Activated CD4-positive, alpha-beta T cell treated with anti-CD3 and anti-CD28 coated beads, Interleukin-2, Interleukin-6, amounts not matched to agents 100 ng/mL and 50 ng/mL, durations not matched to agents 16 hours and 8 hours (primary cell): ENCODE measurements at places on chromosomes 4 and X.

DNA sequence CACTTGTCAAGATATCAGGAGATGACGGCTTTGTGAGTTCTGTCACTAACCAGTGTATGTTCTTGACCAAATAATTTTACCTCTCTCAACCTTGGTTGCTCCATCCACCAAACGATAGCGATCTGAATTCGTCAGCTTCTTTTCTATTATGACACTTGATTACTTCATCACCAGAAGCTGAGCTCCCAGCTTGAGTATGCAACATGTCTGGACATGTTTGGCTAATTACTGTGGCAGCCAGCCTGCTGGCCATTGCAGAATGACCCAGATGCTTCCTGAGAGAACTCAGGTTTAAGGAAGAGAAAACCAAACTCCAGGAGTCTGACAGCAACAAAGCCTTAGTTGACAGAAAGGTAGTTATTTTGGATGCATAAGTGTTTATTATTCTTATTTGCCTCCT lies 46.4 kb upstream of the PARM1 start:
- DNase-seq: no peak

- no peak for DNase-seq
These were observed 136.1 kb downstream of the MID1IP1 start for GRCh38 chrX:38937400-38937799.

DNA sequence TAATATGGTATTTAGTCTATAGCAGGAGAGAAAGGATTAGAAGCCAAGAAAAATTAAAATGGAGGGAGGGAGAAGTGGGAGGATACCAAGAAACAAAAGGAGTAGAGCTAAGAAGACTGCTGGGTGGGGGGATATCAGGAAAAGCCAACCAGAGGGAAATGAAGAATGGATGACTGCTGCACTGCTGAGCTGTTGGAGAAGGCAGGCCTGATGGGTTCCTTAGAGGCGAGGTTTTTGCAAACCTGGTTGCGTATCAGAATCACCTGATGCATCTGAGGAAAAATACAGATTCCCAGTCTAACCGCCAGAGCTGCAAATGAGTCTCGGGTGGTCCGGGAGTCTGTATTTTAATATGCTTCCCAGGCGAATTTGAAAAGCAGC lies 1.5 kb downstream of the PGRMC1 start:
- DNase-seq: no peak

DNA sequence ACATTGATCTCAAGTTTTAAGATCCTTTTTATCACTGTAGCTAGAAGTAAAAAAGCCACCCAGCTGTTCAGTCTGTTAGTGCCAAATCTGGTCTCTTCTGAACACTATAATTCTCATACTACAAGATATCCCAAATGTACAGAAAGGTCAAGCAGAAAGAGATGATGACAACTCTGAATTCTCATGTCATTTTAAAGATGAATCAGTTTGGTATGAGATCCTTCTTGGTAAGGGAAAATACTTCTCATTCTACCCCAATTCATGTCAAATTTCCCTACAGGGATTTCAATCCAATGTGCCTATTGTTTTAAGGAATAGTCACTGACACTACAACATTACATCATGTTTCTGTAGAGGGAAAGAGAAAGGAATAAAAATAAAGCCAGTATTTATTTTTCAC lies 184.5 kb downstream of the CPEB2 start:
- no peak for DNase-seq

DNA sequence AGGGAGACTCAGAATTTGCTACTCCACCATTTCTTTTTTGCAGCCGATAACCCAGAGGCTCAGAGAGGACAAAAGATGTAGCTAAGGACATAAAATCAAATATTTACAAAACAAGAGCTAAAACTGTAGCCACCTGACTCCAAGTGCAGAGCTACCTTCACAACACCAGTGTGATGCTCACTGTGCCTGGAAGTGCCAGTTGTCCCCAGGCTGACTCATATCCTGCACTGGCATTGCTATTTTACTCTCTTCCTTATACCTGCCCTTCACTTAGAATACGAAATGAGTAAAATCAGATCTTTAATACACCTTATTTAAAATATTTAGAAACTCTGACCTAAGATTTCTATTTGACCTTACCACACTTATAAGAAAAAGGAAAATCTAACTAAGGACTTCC lies 39.5 kb downstream of the SLC7A11 start:
- no peak for DNase-seq

- no peak for DNase-seq
These were observed 544.7 kb downstream of the SPRY1 start for GRCh38 chr4:123941306-123941705.
